ENCODE measurements at places on chromosomes 2 and 18.

- no peak for DNase-seq
These were observed 11.0 kb downstream of the TTN start for GRCh38 chr2:178796079-178796677.

- no peak for DNase-seq
These were observed 33.5 kb downstream of the MGAT5 start for GRCh38 chr2:134287323-134287722.

DNA sequence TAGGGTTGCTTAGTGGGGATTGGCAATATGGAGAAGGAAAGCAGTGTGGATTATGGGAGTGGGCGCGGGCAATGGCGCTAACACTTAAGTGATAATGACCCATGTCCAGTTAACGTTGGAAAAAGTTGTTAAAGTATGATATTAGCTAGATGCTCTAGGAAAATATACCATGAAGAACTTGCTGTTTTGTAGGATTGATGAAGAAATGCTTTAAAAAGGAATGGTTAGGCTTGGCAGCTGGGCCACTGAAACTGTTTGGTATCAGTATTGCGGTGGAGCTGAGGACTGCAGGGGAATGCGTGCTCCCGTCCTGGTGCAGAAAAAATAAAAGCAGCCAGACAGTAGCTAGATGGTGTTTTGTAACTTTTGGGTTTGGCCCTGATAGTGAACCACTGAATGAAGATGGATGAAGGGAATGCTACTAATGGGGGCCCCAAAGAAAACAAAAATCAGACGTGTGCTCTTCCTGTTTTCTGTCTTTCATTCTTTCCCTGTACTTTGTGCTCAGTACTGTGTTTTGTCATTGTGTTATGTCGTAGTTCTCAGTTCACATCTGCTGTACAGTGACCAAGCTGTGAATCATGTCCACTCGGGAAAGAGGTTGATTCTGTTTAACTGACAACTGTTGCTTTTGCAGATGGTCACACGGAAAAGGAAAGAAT lies 999 bp downstream of the INSIG2 start:
- DNase-seq = no peak

DNA sequence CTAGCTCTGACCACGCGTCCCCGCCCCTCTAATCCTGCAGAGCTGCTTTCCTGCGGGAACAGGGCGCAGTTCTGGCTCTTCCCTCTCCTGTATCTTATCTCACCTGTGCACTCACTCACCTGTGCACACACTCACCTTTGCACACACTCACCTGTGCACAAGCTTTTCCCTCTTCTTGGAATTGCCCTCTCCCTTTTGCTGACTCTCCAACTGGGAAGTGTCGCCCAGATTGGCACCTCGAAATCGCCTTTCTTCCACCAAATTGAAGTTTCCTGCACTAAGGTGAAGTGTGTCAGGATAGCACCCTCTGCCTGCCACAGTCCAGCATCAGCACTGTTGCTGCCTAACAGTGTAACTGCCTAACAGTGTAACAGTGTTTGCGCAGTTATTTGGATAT lies 566 bp upstream of the CMPK2 start:
- no peak for DNase-seq

- no peak for DNase-seq
These were observed 396.0 kb upstream of the ATP5MC3 start for GRCh38 chr2:175577368-175577970.

GRCh38 chr2:154914561-154914960 lies 216.1 kb downstream of the KCNJ3 start:
- DNase-seq = no peak

GRCh38 chr2:2102866-2103653 lies 228.0 kb downstream of the MYT1L start:
- no peak for DNase-seq

DNA sequence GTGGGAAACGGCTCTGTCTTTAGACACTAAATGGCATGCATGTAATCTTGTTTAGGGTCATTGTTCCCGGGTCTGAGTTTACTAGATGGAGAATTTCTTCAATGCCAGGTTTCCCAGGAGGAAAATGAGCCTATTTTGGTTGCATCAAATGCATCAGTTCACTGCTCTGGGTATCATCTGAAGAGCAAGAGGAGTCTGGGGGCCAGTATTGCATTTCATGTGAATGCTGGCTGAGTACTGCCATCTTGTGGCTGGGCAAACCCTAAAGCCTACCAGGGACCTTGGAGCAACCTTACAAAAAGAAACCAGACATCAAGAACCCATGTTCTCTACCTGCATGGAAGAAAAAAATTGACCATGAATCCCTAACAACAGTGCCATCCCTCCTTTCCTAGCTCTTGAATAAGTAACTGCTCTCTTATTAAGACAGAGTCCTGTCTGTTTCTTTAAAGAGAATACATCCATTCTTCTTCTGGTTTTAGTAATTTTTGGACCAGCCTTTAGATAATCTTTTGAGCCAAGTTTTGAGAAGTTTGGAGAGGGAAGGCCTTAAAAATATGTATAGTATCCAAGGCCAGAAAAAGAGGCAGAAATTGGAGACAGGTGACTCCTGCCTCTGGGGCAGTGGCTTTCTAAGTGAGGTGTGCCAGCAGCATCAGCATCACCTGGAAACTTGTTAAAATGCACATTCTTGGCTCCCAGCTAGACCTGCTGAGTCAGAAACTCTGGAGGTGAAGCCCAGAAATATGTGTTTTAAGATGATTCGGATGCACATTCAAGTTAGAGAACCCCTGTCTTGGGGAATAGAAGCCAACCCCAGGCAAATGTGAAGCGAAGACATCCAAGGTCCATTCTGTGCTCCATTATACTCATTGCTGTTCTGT lies 261.0 kb upstream of the CXCR4 start:
- no peak for DNase-seq

- no peak for DNase-seq
These were observed 81.4 kb downstream of the CELF4 start for GRCh38 chr18:37483984-37484819.

GRCh38 chr18:67525328-67526099 lies 9.0 kb upstream of the DSEL start:
- DNase-seq = no peak

- peak; percentile 26 for DNase-seq
These were observed 643 bp downstream of the PLCL1 start for GRCh38 chr2:197804758-197805714.

DNA sequence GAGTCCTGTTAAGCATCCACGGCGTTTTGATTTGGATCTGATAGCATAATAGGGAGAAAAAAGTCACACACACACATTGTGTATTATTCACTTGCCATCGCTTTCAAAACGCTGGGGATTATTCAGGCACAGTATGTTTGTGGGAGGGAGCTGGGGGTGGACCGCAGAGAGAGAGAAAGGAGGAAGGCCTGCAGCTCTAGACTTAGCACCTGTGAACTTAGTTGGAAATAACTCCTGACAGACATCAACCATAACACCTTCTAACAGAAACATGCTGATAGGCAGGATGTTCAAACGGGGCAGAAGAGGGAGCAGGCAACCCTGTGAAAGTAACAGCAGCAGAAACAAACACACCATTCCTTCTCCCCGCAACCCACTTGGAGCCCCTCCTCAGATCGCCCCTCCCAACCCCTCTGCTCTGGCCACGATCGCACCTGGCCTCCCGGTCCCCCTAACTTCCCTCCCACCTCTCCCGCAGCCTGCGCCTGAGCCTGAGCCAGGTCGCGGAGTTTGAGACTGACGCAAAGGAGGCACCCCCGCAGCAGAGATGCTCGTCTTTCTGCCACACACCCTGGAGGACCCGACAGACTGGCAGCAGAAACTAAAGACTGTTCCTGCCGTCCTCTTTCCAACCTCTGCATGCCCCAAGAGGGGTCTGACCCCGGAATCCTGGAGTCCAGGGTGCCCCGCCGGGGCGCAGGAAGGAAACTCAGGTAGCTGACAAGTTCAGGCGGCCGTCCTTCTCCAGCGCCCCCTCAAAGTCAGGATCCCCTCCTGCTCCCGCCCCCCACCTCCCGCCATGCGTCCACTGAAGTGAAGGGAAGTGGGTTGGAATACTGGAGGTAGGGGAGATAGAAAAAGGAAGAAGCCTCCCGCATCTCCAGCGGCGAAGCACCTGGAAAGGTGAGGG lies 738 bp downstream of the CHST9 start:
- DNase-seq = no peak

GRCh38 chr2:113220970-113221708 lies 47.4 kb downstream of the PSD4 start:
- DNase-seq = no peak

DNA sequence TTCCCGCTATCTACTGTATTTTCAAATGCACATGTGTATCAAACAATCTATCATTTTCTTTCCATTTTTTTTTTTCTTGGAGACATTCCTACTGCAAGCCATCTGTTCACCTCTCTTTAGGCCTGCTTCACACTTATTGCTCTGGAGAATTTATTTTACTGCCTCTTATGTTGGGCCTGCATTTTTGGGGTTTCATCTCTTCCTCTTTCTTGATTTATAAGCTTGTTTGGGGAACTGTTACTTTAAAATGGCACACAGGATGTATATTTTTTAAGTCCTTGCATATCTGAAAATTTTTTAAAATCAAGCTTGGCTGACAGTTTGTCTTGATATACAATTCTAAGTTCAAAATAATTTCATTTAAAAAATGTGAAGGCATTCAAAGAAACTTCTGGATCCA lies 3.5 kb upstream of the RAB27B start:
- DNase-seq = no peak

- no peak for DNase-seq
These were observed 75.2 kb upstream of the C2orf15 start for GRCh38 chr2:99066075-99066958.

DNA sequence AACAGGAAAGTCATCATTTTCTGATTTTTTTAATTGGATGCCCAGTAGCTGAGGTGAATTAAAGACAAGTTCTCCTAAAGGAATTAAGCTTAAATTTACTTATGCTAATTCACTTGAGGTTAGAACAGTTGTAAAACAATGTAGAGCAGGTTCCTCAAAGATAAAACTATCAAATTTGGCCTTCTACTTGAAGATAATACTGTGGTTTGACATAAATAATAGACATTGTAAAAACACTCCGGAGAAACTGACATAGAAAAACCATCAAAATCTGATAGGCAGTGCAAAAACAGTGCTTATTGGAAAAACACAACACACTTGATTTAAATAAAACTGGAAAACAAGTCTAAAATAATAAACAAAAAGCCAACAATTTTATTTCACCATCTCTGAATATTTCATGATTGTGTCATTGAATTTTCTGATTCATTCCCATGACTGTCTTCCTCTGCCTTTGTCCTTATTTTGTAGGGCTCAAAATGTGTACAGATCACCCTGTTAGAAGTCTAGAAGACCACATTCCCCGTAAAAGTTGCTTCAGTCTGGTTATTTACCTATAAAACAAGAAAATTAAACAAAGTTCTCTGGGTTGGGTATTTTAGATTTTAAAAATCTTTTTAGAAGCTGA lies 28.3 kb upstream of the SLC40A1 start:
- no peak for DNase-seq

DNA sequence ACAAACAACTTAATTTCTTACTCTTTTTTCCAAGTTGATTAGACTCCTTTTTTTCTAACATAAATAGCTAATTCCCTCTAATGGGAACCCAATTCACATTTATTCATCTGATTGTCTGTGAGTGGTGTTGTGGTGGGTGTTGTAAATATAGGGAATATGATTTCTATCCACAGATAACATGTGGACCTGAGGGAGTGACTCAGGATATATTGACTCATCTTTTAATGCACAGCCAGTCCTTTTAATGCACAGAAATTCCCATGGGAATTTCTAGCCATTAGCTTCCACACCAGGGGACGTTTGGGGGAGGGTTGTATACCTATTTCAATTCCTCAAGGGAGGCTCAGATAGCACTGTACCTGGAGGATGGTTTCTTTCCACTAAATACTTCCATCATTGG lies 1339.6 kb upstream of the LRRTM1 start:
- no peak for DNase-seq

- DNase-seq = no peak
These were observed 98.7 kb downstream of the PIGN start for GRCh38 chr18:62088156-62088555.

DNA sequence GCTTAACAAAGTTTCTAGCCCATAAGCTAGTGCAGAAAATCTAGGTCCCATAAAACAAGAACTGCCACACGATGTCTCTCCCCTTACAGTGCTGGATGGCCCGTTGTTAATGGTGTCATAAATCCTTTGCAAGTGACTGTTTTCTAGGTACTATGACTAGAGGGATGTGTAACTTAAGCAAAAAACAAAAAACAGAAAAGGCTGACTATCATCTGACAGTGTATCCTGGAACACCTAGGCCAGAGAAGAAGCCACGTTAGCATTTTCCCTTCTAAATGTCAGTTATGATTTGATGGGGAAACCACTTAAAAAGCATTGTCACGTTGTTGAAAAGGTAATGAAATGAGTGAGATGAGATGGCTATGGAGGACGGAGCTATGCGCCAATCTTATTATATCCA lies 2.4 kb downstream of the CASP8 start:
- DNase-seq = no peak

GRCh38 chr2:162058973-162059668 lies 14.9 kb downstream of the DPP4 start:
- no peak for DNase-seq

GRCh38 chr2:28695245-28695647 lies 56.4 kb upstream of the PPP1CB start:
- no peak for DNase-seq

- DNase-seq = no peak
These were observed 42.2 kb downstream of the KIDINS220 start for GRCh38 chr2:8794923-8795825.

GRCh38 chr2:222270396-222270795 lies 28.4 kb downstream of the PAX3 start:
- DNase-seq = no peak

DNA sequence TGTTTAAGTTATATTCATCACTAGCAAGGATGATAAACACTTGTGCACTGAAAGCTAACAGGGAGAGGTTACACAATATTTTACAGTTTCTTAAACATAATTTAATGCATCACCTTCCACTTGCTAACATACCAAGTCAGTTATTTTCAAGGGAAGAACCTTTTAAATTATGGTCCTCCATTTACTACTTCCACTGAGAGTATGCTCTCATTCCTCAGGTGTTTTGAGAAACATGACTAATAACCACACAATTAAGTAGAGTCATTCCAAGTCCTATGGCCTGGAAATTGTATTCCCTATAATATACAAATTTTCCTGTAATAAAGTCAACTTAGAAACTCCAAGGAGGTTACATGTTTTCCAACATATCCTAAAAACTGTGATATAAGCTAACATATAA lies 152.3 kb upstream of the STON1 start:
- DNase-seq = no peak

DNA sequence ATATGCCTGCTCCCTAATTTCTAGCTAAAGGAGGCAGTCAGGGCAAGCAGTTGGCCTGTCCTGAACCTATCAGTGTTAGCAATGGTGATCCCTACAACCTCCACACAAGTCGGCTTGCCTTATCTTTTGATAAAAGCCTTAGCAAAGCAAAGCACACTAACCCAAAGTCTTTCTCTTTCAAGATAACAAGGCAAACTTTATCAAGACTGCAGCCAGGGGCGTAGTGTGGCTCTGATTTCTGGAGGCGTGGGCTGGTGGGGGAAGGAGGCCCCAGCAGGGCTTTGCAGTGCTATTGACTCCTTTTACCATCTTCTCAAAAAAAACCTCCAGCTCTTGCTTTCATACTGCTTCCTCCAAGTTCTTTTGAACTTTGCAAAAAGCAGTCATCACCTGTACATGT lies 40.2 kb upstream of the LAMA1 start:
- DNase-seq = no peak

- no peak for DNase-seq
These were observed 315.0 kb upstream of the SLC39A10 start for GRCh38 chr2:195342061-195342460.

Measured in thoracic aorta (tissue), 2 donors.